T-cell (primary cell): ENCODE measurements at places on chromosomes 2 and 18.

DNA sequence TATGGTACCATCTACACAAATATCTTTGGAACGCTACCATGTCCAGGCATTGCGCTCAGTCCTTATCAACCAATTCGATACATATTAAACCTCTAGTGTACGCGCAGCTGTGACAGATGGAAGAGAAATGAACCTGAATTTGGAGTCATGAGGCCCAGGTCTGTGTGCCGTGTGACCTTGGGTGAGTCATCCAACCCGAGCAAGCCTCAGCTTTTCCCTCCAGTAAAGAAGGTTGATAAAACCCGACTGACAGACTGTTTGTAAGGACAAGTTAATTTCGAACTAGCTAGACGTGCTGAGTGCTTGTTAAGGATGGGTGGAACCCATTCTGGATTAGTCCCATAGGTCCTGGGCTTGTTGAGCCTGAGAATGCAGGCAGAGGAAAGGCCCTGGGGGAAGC is 28.2 kb downstream of the GREB1 start:
- DNase-seq: no peak

GRCh38 chr2:172021955-172022354 is 22.2 kb downstream of the METAP1D start:
- no peak for DNase-seq

DNA sequence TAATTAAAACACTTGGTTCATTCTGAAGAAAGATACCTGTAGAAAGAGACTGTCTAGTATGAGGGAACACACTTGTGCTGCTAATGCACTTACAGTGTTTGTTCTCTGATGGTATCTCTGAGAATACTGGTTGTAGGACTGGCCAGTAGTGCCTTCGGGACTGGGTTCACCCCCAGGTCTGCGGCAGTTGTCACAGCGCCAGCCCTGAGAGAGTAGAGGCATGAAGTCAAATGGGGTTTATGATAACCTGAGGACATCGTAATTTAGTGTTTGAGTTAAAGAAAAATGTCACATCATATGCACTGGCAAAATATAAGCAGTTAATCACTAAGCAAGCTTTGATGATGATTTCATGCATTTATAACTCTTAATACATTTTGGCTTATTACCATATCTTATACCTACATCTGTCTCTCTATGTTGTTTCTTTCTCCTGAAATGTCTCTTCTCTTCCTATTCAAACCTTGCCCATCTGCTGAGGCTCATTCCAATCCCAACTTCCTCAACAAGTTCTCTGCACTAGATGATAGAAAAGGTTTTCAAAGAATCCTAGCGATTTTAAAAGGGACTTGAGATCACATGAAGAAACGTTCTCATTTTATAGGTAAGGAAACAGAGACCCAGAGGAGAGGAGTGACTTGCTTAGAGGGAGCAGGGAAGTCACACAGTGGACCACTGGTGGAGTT is 50.2 kb downstream of the ATIC start:
- DNase-seq: no peak

DNA sequence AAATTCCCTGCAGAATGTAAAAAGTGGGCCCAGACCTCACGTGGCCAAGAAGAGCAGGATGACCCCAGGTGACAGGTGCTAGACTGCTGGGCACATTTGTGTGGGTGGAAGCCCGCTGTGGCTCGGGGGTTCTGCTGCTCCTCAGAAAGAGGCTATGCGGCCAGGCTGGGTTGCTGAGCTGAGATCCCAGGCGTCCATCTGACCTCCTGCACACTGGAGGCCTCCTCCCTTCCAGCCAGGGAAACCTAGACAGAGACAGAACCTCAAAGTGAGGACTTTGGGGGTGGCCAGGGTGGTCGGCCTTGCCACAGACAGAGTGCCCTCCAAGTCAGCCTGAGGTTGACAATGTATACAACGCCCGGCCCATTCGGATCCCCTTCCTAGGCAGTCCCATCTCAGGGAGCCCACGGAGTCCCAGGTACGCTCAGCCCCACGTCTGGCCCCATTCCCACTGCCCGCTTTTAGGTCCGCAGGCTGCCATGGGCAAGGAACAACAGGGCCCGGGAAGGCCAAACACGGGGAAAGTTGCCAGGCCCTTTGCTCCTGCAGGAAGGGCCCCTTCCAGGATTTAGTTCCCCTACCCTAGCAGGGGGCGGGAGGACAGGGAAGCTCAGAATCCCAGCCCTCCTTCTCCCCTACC is 75.6 kb downstream of the KIAA2012 start:
- no peak for DNase-seq

DNA sequence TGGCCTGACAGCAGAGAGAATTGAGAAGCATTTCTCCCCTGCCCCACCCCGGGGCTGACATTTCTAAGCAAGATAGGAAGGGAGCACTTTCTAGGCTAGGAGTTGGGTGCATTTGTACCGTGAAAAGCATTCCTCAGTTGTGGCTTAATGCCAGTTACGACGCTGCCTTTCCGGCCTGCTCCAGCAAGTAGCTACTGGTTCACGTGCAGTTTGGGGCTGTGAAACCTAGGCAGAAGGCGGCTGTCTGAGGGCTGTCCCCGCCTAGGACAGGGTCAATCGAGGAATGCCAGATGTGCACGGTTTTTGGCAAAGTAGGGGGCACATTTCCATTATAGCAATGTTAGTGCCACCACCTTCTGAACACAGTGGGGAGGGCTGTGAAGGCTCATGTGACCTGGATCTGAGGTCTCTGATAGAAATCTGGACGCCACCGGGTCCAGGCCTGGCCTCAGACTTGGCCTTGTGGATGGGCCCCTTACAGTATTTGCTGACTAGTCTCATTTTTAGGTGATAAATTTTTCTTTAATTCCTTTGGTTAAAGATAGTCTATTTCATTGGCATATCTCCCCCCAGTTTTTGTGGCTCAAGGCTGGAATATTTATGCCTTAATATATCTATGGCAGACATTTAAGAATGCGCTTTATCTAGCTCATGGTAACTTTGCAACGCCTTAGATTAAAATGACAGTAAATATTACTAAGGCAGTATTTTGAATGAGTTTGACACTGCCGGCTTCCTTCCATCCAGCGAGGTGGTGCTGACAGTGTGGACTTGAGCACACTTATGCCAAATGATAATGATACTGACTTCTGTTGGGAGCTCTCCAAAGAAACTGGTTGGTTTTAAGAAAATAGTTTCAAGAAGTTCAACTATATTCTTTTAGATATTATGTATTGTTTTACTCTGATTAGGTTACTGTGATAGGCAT is 78.7 kb downstream of the LPIN1 start:
- no peak for DNase-seq
